ENCODE measurements at places on chromosomes 3 and 15.

DNA sequence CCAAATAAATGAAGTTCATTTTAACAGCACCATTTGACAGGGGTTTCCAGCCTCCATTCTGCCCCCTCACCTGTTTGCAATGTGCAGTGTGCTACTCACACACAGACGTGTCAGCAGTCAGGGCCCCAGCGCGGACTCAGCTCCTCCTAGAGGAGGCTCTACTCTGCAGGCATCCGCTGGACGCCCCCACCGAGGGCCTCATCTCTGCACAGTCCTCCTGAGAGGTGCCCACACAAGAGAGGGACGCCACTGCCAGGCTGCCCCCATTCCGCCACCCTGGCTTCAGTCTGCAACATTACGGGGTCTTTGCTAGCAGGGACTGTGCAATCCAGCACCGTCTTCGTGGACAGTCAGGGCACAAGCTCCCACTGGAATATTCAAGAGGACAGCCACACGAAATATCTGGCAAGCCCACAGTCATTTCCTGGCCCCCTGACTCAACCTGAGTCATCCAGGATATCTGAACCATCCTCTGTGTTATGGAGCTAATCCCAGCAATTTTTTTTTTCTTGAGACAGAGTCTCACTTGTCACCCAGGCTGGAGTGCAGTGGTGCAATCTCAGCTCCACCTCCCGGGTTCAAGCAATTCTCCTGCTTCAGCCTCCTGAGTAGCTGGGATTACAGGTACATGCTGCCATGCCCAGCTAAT, 255.0 kb downstream of the OCA2 start:
- no peak for DNase-seq

DNA sequence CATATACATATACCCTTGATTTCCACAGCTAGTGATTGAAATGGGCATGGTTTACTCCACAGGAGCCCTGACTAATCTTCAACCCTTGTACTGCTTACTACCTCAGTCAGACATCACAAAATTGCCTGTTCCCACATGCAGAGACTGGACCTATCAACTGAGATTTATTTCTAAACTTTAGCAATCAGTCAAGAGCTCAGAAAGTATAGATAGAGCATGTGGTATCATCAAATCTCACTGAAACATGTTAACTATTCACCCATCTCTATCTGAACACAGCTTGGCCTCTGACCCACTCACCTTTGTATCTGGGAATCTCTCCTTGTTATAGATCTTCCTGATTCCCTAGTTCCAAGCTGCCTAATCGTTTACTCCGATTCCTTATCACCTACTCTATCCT, 14.6 kb downstream of the ADAM10 start:
- DNase-seq: no peak

GRCh38 chr3:191176038-191176785, 22.8 kb upstream of the OSTN start:
- no peak for DNase-seq

DNA sequence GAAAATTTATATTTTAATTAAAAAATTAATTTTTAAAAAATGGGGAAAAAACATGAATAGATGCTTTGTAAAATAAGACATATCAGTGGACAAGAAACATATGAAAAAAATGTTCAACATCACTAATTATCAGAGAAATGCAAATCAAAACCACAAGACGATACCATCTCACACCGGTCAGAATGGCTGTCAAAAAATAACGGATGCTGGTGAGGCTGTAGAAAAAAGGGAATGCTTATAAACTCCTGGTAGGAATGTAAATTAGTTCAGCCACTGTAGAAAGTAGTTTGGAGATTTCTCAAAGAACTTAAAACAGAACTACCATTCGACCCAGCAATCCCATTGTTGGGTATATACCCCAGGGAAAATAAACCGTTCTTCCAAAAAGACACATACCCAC, 93.8 kb downstream of the XRN1 start:
- DNase-seq: no peak

GRCh38 chr3:167830007-167830406, 94.5 kb downstream of the SERPINI1 start:
- no peak for DNase-seq

DNA sequence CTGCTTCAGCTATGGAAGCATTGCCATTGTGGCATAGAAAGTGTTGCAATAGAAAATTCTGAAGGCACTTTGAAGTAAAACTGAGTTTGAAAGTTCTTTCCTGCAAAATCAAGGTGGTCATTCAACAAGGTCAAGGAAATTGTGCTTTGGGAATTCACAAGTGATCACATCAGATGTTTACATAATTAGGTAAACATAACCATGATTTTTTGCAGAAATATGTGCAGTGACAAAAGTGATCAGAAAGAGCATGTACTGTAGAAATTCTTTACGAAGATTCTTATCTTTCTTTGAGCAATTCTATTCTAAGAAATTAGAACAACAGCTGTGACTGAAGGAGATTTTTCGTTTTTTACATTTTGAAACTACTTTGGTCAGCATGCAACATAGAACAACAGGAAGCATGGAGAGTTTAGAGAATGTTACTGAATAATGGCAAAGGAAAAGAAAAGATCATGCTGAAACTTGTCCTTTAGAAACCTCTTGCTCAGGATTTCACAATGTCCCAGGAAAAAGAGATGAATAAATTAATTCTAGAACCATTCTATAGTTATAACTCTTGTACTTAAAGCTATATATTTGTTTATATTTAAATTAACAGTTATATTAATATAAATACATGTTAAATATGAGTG, 643.4 kb upstream of the ARPP21 start:
- DNase-seq: no peak

GRCh38 chr3:39124876-39125840, 17.7 kb downstream of the TTC21A start:
- DNase-seq: no peak

GRCh38 chr3:95738045-95738444, 1076.3 kb upstream of the EPHA6 start:
- no peak for DNase-seq

- DNase-seq: no peak
Measured at GRCh38 chr15:57320631-57321220, 55.6 kb upstream of the CGNL1 start.

- DNase-seq: peak; percentile 14
Measured at GRCh38 chr3:78668302-78668701, 1099.5 kb downstream of the ROBO1 start.

DNA sequence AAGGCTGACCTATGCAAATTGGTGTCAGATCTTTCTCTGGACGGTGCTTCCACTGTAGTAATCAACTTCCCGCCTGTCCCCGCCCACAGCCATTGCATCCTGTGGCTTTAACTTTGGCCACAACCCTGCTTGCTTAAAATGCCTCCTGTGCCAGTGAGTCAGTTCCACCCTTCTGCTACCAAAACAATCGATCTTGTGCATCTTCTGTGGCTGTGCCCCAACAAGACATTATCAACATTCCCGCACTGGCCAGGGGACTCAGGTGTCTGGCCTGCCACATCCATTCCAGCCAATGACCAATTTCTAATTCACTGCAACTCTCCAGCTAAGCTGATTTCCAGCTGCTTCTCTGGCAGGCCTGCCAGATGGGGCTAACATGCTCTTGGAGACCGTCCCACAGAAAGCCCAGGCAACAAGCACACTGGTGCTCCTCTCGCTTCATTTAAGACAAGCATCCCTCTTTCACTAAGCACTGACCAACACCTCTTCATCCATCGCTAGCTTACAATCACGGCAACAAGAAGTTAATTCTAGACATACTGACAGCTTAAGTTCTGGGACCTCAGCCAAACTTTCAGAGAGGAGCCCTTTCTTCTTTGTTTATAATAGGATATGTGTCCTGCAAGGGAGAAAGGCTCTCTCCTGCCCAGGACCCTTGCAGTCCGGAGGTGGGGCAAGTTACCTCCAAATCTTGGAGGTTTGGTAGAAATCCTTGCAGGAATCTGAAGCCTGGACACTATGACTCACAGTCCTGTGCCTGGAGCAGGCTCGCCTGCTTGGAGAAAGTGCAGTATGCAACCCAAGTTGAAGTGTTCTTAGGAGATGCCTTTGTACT, 6.7 kb downstream of the CA12 start:
- DNase-seq: no peak

- DNase-seq: no peak
Measured at GRCh38 chr15:38708672-38709180, 144.1 kb upstream of the RASGRP1 start.

GRCh38 chr3:170323331-170323730, 34.2 kb upstream of the SKIL start:
- DNase-seq: no peak

DNA sequence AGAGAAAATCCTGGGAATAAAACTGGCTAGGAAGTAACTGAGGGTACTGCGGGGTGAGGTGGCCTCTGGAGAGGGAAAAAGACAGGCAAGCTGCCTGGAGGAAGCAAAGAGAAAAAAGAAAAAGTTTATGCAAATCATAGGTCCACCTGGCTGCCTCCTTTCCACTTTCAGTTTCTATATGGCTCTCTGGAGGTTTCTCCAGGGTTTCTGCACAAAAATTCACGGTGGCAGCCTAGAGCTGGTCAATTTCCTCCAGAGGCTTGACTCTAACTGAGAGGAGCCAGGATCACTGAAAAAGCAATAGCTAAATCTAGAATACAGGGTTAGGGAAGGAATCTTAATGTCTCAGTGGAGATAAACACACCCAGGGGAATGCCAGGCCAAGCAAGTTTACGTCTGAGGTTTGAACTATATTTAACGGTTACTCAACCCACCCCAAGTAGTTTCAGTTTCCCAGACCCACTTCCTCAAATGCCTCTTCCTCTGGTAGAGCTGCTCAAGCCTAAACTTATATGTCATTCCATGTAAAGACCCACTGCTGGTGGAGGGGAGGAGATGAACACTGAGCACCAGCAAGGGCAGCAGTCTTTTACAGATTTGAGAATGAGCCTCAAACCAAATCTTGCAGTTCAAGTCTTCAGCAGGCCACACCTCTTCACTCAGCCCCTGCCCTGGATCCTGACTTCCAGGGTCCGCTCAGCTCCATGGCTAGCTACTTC, 5.7 kb downstream of the LYSMD2 start:
- DNase-seq: peak; percentile 55

DNA sequence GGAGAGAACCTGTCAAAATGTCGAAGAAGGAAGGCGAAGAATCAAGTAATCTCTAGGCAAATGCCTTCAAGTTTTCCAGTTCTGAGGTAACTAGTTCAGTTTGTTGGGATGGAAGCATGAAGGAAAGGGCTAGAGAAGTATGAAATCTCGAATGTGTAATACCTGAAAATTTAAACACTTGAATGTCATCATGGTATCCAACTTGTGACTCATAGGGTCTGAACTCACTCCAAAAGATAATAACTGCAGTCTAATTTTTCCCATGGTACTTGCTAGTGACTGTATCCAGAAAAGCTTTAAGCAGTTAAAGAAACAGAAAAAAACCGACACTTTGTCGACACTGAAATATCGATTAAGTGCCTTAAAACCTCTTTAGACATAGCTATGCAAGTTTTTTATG, 102.9 kb upstream of the CHRM5 start:
- no peak for DNase-seq

DNA sequence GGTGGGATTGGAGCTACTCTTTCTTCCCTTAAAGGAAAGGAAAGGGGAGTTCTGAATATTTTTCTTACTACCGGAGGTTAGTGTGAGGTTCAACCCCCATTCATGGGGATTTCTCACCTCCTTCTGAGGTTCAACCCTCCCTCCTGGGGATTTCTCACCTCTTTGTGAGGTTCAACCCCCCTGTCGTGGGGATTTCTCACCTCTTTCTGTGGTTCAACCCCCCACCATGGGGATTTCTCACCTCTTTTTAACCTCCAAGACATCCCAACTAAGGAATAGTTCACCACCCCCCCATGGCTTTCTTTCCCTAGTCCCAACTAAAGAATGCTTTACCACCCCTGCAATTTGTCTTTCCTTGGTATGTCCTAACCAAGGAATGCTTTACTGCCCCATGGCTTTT, 520.3 kb downstream of the EDEM1 start:
- no peak for DNase-seq

DNA sequence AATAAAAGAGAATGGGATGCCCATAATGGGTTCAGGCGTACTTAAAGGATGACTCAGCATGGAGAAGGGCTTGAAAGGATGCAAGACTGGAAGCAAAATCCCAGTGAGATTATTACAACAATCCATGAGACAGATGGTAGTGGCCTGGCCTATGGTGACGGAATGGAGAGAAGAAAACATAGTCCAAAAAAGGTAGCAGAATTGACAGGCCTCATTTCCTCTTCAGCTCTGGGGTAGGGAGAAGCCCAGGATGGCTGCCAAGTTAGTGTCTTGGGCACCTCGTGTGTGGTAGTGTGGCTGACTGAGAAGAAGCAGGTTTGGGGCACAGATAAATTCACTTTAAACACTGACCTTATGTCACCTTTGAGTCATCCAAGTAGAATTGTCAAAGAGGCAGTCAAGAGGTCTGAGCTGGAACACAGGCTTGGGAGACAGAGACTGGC, 18.1 kb downstream of the MB21D2 start:
- DNase-seq: no peak

DNA sequence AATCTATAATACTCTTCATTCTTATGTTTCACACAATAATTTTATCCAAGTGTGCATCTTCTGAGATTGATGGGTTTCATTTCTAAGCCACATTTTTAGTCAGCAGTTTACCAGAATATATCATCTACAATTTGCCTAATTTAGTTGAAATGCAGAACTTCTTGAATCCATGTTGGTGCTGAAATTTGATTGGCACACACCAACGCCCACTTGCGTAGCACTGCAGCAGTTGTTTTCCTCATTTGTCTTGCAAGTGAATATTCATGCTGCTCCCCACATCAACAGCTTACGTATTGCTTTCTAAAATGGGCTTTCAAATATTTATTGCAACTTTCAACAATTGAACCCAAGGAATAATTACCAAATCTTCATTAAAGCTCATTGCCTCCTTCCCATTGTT, 87.8 kb upstream of the CTDSPL start:
- no peak for DNase-seq

DNA sequence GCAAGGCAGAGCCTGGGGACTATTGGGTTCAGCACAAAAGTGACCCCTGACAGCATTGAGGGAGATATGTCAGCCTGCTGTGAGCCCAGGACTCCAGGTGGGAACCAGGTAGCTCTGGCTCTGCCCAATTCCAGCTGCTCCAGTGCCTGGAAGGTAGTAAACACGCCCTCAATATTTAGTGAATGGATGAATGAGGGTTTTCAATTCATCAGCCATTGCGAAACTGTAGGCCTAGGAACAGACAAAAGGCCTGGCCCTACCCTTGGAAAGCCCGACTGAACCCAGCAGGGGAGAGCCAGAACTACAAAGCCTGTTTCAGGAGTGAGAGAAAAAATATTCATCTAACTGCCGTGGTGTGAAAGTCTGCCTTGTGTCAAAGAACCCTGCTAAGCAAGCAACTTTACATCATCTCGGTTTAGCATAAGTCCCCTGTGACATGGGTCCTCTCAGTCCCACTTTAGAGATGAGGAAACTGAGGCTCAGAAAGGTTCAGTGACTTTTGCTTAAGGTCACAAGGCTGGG, 8.1 kb upstream of the CSK start:
- no peak for DNase-seq

DNA sequence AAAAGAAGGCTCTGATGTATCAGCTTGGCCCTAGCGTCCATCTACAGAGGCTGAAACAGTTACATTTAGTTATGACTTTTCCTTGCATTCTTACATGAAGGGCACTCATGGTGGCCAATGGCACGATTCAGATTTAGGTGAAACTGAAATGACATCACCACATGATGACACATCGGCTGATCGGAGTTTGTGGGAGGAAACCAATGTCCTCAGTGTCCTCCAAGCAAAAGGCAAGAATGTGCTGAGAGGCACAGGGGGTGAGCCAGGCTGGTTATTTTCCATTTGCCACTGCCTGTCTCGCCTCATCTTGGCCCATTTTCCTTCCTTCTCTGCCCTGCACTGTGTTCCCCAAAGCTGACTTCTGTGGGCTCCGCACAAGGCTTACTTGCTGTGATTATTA, 34.4 kb downstream of the TARS3 start:
- DNase-seq: no peak

Data from NCI-H526 treated with DMSO at 0.1 percent for 48 hours (cell line).